ENCODE measurements at places on chromosomes 16 and 17. TPM values are rescaled to one million over a fixed set of nuclear protein-coding genes. Genes with fewer than 3 reads are reported as not detected.

Gene CTRB2
- not detected for polyA plus RNA-seq

DNA sequence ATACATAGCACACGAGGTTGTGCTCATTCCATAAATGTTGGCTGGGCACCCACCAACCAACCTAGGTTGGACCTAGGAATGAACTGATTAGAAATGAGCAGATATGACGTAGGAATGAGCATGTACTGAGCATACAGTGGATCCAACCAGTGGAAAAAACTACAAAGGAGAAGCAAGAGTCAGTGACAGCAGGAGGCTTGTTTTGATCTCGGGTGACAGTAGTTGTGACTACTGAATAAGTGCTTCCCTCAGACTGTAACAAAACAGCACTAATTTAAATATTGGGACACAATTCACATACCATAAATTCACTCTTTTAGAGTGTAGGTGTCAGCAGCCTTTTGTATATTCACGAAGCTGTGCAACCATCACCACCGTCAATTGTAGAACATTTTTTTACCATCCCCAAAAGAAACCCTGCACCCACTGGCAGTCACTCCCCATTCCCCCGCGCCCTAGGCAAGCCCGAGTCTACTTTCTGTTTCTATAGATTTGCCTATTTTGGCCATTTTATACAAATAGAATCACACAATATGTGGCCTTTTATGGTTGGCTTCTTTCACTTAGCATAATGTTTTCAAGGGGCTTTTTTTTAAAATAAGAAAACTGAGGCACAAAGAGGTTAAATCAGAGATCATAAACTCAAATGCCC lies 7.0 kb downstream of the VAC14 start:
- H3K4me3 ChIP-seq = no peak overlapping the region
- H3K27me3 ChIP-seq = no peaks in the 10 kb centered on the region
- no peak for DNase-seq
- no peaks in the 10 kb centered on the region for H3K4me1 ChIP-seq
- no peak overlapping the region for H3K27ac ChIP-seq

Gene RBBP6
- polyA plus RNA-seq = 24.6 TPM

Gene KRTAP4-5
- not detected for polyA plus RNA-seq

DNA sequence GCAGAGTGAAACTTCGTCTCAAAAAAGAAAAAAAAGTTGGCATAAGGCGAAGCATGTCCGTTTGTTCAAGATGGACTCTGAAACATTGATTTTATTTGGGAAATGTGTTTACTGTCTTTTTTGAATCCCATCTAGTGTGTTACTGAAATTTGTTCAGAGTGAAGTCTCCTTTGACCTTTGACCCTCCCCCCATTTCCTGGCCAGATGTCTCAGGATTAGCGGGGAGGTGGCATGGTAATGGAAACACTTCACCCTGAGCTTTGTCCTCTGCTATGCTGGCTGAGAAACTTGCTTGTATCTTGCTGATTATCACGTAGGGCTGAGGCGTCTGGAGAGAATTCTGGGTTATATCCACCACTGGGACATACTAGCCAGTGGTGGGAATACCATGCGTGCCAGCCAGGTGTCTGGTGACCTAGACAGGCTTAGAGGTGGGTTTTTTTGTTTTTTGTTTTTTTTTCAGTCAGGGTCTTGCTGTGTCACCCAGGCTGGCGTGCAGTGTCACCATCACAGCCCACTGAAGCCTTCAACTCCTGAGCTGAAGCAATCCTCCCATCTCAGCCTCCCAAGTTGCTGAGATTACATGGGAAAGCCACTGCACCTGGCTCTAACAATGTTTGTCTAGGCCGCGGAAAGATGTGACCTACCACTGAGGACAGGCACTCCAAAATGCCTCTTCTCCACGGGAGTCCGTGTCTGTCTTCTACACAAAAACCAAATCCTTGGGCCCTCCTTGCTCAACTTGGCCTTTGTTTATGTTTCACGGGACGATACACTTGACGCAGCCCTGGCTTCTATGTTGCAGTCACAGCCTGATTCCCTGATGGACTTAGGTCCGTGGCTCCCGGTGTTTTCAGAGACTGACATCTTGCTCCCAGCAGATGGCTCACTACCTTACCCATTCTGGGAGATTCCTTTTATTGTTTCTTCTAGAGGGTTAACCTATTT lies 6.6 kb upstream of the GALK1 start:
- peaks cover 4% of the 10 kb centered on the region for H3K36me3 ChIP-seq
- H3K4me1 ChIP-seq = no peaks in the 10 kb centered on the region
- peak; percentile 26 for DNase-seq
- no peaks in the 10 kb centered on the region for H3K27me3 ChIP-seq
- H3K4me3 ChIP-seq = no peak overlapping the region

DNA sequence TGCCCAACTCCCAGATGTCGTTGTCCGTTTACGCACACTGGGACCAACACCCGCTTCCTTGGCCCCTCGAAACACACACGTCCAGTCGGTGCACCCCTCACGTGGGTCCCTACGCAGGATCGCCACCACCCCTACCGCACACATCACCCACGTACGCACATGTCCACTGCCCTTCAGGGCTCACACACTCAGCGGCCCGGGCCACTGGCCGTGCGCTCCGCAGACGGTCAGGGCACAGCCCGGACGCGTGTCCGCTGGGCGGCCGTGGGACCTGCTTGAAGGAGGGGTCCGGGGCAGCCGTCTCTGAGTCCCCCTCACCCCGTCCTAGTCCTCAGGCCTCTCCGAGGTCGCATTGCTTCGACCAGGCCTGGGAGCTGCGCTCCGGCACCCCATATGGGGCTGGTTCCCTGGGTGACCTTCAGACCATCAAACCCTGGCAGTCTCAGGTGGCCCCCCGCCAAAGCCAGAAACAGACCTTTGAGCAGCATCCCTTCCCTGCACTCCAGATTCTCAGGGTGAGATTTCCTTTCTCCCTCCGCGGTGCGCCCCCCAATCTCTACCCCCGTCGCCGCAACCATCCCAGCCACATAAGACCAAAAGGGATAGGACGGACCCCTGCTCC lies 914 bp upstream of the GPRC5B start:
- peaks cover 7% of the 10 kb centered on the region for H3K4me1 ChIP-seq
- H3K4me3 ChIP-seq = peak overlapping the region; percentile 62
- H3K27ac ChIP-seq = no peak overlapping the region
- H3K36me3 ChIP-seq = no peaks in the 10 kb centered on the region

Gene GAST
- not detected for polyA plus RNA-seq

- no peaks in the 10 kb centered on the region for H3K36me3 ChIP-seq
- peaks cover 4% of the 10 kb centered on the region for H3K27me3 ChIP-seq
- H3K4me1 ChIP-seq = no peaks in the 10 kb centered on the region
- no peak for DNase-seq
- no peak overlapping the region for H3K27ac ChIP-seq
These were observed 303.0 kb upstream of the ZFHX3 start for GRCh38 chr16:73350707-73351452.

DNA sequence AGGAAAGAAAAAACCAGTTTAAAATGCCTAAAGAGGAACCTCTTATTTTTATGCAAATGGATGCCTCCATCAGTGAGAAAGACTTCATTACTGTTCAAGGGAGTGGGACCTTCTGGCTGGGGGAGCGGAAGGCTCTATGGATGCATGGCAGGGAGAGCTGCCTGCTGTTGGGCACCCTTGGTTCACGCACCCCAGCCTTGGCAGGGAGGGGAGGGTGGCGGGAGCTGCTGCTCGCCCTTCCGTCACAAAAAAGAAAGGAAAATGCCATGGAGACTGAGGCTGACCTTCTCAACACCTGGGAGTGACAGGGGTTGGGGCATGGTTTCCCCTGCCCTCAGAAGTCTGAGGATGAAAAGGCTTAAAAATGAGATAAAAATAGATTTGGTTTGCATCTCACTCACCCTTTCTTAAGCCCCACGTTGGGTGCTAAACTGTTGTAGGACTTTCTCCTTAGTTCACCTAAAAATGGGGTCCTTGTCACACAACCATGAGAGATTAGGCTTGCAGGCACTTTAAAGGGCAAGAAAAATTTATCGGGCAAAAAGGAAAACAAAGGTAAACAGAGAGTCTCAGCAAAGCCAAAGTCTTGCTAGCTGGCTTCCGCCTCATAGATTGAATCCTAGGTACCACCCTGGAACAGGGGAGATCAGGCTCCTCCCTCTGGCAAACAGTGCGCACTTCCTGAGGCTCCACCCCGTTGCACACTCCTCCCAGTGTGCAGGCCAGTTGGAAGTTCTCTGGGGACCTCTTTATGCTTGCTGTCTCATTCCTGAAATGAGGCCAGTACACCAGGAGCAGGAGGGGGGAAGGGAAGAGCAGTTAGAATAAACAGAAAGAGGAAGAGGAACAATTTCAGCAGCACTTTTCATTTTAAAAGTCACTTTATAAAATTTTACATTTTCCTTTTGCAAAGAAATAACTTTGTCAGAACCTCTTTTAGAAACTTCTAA lies 31.6 kb downstream of the PHKB start:
- H3K36me3 ChIP-seq = no peaks in the 10 kb centered on the region
- no peak overlapping the region for H3K4me3 ChIP-seq
- no peaks in the 10 kb centered on the region for H3K27me3 ChIP-seq
- H3K4me1 ChIP-seq = no peaks in the 10 kb centered on the region

DNA sequence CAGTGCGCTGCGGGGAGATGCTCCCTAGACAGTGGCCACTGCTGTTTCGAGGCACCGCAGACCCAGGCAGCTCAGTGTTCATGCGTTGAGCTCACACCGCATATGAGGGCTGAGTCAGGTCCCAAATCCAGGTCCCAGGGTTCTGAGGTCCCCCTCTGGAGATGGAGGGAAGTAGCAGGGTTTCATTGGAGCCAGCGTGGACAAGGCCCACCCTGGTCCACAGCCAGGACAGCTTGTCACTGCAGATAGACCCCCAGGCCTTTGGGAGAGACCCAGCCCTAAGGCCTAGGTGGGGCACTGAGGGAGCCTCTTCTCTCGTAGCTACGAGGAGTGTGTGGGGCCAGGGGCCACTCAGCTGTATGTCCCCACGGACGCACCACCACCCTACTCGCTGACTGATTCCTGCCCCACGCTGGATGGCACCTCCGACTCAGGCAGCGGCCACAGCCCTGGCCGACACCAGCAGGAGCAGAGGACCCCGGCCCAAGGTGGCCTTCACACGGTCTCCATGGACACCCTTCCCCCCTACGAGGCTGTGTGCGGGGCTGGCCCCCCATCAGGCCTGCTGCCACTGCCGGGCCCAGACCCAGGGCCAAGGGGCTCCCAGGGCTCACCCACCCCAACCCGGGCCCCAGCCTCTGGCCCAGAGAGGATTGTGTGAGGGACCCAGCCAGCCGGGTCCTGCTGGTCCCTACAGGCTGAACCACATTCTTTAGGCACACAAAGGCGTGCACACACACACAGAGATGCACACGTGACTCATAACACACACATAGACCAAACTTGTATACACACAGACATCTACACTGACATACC lies 53.4 kb downstream of the BEAN1 start:
- no peak overlapping the region for H3K27ac ChIP-seq
- H3K4me1 ChIP-seq = no peaks in the 10 kb centered on the region
- H3K36me3 ChIP-seq = no peaks in the 10 kb centered on the region
- DNase-seq = no peak
- H3K4me3 ChIP-seq = no peak overlapping the region
- H3K27me3 ChIP-seq = peaks cover 2% of the 10 kb centered on the region

DNA sequence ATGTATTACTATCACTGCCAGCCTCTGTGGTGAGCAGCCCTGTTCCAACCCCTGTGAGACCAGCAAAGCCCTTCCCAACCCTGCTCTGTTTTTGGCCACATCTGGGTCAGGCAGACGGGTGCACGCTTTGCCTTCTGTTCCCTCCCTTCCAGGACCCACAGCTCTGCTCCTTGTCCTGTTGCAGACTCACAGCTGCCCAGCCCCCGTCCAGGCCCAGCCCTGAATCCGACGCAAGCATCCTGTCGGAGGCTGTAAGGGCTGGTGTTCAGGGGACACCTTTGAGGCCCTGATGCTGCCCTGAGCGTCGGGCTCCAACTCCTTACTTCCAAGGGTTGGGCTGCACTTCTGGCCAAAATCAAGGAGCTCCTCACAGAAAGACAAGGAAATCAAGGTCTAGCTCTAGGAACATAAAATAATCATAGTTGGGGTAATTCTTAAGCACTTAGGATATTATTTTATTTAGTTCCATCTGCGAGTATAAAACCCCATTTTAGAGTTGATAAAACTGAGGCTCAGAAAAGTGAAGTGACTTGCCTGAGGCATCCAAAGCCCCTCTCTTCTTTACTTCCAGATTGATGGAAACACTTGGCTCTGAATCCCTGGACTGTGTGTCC lies 14.3 kb upstream of the SRCIN1 start:
- no peak overlapping the region for H3K27ac ChIP-seq
- H3K27me3 ChIP-seq = peaks cover 21% of the 10 kb centered on the region
- DNase-seq = no peak
- no peaks in the 10 kb centered on the region for H3K36me3 ChIP-seq
- no peaks in the 10 kb centered on the region for H3K4me1 ChIP-seq

- no peak for DNase-seq
- no peak overlapping the region for H3K27ac ChIP-seq
- peaks cover 9% of the 10 kb centered on the region for H3K4me1 ChIP-seq
- H3K36me3 ChIP-seq = no peaks in the 10 kb centered on the region
These were observed 13.3 kb downstream of the HOXB1 start for GRCh38 chr17:48517478-48517877.

GRCh38 chr16:30841332-30841731 lies 52.5 kb downstream of the BCL7C start:
- no peaks in the 10 kb centered on the region for H3K36me3 ChIP-seq
- H3K4me1 ChIP-seq = peaks cover 3% of the 10 kb centered on the region
- no peak for DNase-seq
- no peak overlapping the region for H3K27ac ChIP-seq
- no peaks in the 10 kb centered on the region for H3K27me3 ChIP-seq

GRCh38 chr17:49409066-49409465 lies 5.6 kb downstream of the PHB1 start:
- H3K36me3 ChIP-seq = peaks cover 37% of the 10 kb centered on the region
- no peak overlapping the region for H3K27ac ChIP-seq
- H3K4me1 ChIP-seq = peaks cover 6% of the 10 kb centered on the region
- H3K27me3 ChIP-seq = no peaks in the 10 kb centered on the region
- no peak for DNase-seq
- H3K4me3 ChIP-seq = no peak overlapping the region

GRCh38 chr16:85091522-85091910 lies 20.8 kb downstream of the CIBAR2 start:
- H3K4me1 ChIP-seq = no peaks in the 10 kb centered on the region
- peaks cover 2% of the 10 kb centered on the region for H3K36me3 ChIP-seq
- no peak overlapping the region for H3K4me3 ChIP-seq
- no peak overlapping the region for H3K27ac ChIP-seq
- H3K27me3 ChIP-seq = no peaks in the 10 kb centered on the region

GRCh38 chr16:3999479-4000325 lies 116.5 kb downstream of the ADCY9 start:
- peak; percentile 74 for DNase-seq
- peak overlapping the region; percentile 77 for H3K27ac ChIP-seq
- no peaks in the 10 kb centered on the region for H3K27me3 ChIP-seq
- H3K36me3 ChIP-seq = no peaks in the 10 kb centered on the region
- peaks cover 19% of the 10 kb centered on the region for H3K4me1 ChIP-seq
- peak overlapping the region; percentile 27 for H3K4me3 ChIP-seq

Gene GDPD3
- 1.3 TPM for polyA plus RNA-seq

Measured in fibroblast of lung (primary cell).